ENCODE measurements at places on chromosomes 7 and 10.

- no peak for DNase-seq
Observed at GRCh38 chr7:132558815-132559214, 17.5 kb downstream of the PLXNA4 start.

DNA sequence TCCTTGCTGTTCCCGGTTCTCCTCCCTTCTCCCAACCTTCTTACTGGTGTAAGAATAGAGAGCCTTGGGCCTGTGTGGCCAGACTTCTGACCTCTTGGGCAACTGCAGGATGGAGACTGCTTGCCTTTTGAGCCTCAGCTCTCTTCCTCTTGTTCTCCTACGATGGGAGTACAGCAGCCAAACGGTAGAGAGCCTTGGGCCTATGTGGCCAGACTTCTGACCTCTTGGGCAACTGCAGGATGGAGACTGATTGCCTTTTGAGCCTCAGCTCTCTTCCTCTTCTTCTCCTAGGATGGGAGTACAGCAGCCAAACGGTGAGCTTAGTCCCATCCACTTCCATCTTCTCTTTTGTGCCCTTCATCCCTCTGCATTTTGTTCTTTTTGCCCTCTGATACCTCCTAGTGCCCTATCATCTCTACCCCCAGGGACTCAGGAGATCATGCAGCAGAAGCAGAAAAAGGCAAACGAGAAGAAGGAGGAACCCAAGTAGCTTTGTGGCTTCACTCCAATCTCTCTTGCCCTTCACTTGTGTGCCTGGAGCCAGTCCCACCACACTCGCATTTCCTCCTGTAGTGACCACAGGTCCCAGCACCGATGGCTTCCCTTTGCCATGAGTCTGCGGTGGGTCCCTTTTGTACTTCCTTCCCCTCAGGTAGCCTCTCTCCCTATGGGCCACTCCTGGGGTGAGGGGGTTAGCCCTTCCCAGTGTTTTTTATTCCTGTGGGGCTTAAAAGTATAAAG is 15.3 kb downstream of the SLC25A13 start:
- no peak for DNase-seq

GRCh38 chr7:108589874-108590273 is 20.2 kb downstream of the DNAJB9 start:
- DNase-seq, result no peak

GRCh38 chr10:86868353-86868752 is 89.1 kb downstream of the MMRN2 start:
- DNase-seq, result no peak

- no peak for DNase-seq
Observed at GRCh38 chr7:36045326-36045725, 107.7 kb upstream of the EEPD1 start.

DNA sequence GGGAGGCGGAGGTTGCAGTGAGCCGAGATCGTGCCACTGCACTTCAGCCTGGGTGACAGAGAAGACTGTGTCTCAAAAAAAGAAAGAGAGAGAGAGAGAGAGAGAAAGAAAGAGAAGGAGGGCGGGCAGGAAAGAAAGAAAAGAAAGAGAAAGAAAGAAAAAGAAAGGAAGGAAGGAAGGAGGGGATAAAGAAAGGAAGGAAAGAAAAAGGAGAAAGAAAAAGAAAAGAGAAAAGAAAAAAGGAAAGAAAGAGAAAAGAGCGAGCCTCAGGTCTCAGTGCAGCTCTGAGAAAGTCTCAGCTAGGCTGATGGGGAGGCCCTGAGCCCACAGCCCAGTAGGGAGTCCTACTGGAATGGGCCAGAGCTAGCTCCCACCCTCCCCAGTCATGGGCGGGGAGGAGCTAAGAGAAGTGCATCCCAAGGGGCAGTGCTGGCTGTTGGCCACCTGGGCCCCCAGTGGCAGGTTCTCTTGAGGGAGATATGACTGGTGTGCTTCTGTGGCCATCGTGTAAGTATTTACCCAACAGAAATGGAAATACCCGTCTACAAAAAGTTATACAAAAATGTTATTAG is 69.3 kb downstream of the ABRAXAS2 start:
- DNase-seq, result no peak

GRCh38 chr7:154879629-154880028 is 123.3 kb downstream of the PAXIP1 start:
- no peak for DNase-seq

DNA sequence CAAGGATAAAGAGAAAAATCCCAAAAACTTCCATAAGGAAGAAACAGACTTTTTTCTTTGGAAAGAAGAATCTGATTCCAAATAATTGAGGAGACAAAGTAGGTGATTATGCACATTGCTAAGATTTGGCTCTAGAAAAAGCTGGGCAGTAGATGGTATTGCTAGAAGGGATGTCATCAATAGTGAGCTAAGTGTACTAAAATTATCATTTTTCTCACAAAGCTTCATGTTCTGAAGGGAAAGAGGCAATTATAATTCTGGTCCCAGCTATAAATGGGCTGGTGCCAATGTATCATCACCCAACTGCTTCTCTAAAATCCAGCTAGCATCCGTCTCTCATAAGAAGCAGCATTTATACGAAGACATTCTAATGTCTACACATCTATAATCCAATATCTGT is 23.9 kb downstream of the STEAP1 start:
- DNase-seq, result no peak

DNA sequence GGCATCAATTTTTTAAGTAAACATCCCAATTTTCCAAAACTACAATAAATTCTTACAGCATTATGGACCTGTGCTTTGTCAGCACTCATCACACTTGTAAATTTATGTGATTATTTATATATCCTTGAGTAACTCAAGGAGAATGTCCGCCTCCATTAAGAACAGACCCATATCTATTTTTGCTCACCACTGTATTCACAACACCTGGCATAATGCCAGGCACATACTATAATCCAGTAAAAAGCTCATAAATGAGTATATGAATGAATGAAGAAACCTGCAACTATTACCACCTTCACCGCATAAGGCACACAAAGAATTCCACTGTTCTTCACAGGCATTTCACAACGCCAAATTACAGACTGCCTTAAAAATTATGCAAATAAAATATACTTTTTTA is 46.9 kb downstream of the MINDY3 start:
- DNase-seq, result no peak

Measured in stimulated activated CD4-positive, alpha-beta T cell treated with anti-CD3 and anti-CD28 coated beads, Interleukin-2, amount 100 ng/mL, for 4 hours (primary cell).